ENCODE measurements at places on chromosomes 3 and 15.

GRCh38 chr3:35644451-35644850 lies 5.1 kb downstream of the ARPP21 start:
- DNase-seq = no peak

DNA sequence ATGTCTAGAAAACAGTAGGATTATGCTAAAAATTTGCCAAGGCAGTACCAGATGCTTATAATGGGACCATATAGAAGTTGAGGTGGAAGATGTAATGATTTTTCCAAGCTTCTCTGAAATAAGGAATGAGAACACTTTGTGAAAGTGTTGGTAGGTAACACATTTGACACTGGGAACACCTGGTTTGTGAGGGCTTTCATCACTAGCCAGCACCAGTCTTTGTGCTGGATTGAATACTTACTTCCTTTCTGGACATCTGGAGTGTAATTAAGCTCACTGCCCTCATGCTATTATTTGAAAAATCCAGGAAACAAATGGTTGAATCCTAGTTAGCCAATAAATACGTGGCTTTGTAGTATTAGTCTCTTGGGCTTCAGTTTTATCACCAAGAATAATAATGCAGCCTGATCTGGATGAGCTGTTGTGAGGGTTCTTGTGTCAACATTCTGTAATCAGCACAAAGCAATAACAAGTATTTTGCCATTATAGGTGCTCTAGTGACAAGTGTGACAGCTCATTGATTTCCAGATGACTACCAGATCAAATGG lies 12.9 kb downstream of the CCDC80 start:
- no peak for DNase-seq

- no peak for DNase-seq
Observed at GRCh38 chr3:52843108-52843865, 8.5 kb upstream of the MUSTN1 start.

GRCh38 chr3:96813820-96814650 lies at the start of gene EPHA6:
TSS of gene EPHA6 (plus strand) at chr3:96814594.
- peak; percentile 2 for DNase-seq

DNA sequence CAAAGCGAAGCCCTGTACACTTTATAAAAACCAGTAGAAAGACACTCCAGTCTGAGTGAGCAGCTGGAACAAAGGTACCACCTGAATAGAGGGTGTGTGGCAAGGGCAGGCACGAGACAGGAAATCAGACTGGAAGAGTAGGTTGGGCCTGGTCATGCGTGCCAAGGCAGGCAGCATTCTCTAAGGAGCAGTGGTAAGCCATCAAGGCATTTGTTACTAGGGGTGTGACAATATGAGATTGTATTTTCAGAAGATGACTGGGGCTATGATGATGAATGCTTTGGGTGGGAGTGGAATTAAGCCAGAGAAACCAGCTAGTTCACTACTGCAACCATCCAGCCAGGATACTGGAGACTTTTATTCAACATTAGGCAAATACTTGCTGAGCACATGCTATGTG lies 5.0 kb downstream of the JMJD7 start:
- DNase-seq = no peak

GRCh38 chr3:134007819-134008218 lies 21.9 kb downstream of the SLCO2A1 start:
- no peak for DNase-seq

DNA sequence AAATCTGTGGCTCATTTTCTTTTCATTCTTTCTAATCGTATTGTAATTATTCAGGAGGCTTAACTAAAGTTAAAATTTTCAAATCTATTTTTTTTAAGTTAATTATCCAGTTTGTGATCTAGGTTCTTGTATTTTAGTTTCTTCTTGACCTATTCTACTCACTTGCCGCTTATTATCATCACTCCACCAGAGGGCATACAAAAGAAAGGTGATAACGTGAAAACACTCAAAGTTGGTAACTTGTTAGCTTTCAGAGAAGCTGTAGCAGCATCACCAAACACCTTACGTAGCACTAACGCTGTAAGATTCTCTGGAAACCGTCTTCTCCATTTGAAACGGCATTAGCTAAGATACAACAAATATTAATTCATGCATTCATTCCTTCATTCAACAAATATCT lies 4.8 kb downstream of the GNB4 start:
- no peak for DNase-seq

GRCh38 chr15:52733088-52733487 lies 53.9 kb upstream of the ATOSA start:
- peak; percentile 50 for DNase-seq

GRCh38 chr3:96000966-96001365 lies 813.4 kb upstream of the EPHA6 start:
- no peak for DNase-seq

- DNase-seq = no peak
Observed at GRCh38 chr15:88571153-88571851, 24.8 kb upstream of the DET1 start.

DNA sequence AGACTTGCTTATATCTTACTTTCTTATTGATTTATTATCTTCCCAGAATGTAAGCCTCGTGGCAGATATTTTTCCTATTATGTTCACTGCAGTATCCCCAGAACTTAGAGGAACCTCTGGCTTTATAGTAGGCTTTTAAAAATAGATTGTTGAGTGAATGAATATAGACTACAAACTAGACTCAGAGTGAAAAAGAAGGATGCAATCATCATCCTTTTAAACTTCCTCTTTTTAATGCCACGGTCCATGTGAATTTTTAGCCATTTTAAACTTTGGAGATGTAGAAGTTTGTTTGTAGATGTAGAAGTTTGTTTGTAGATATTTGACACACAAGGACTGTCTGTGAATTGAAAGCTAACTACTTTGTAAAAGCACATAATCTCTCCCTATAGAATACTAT lies 7.2 kb upstream of the P2RY12 start:
- no peak for DNase-seq

DNA sequence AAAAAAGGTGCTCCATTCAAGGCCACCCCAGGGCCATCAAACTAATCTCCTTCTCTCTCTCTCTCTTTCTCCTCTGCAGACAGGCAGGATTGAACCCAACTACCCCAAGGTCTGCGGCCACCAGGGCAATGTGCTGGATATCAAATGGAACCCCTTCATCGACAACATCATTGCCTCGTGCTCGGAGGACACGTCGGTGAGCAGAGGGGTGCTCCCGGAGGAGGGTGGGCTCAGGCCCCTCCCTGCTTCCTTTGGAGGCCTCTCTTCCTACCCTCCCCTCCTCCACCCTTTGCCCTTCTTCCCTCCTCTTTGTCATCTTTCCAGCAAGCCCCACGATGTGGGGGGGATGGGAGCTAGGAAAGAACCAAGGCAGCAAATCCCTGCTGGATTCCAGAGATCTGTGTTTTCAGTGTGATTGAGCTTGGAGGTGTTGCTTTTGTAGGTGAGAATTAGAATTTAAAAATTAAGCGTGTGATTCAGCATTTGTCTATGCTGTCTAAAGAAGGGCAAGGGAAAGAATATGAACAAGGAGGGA lies 116.3 kb downstream of the CORO2B start:
- no peak for DNase-seq

DNA sequence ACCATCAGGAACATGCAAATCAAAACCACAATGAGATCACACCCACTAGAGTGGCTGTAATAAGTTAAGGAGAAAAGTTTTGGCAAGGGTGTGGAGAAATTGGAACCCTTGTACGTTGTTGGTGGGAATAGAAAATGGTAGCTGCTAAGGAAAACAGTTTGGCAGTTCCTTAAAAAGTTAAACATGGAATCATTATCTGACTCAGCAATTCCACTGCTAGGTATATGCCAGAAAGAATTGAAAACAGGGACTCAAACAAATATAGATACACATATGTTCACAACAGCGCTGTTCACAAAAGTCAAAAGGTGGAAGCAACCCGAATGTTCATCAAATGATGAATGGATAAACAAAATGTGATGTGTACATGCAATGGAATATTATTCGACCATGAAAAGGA lies 138.8 kb upstream of the ATP2B2 start:
- DNase-seq = no peak

- no peak for DNase-seq
Observed at GRCh38 chr3:151383111-151383510, 1.4 kb downstream of the P2RY12 start.

DNA sequence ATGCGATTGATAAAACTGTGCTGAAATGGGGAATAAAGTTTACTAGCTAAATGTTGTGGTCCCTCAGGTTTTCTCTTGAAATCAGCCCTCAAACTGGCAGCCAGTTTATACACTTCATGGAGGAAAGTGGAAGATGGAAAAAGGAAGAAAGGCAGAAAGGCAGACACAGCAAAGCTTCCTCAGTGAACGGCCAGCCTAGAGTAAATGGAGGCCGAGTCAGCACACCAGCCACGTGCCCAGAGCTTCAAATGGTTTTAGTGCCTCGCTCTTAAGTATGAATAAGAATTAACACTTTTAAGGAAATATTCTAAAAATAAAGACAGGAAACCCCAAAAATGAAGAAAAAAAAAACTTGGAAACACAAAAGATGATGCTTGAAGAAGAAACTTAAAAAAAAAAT lies 48.3 kb downstream of the GNB4 start:
- no peak for DNase-seq

DNA sequence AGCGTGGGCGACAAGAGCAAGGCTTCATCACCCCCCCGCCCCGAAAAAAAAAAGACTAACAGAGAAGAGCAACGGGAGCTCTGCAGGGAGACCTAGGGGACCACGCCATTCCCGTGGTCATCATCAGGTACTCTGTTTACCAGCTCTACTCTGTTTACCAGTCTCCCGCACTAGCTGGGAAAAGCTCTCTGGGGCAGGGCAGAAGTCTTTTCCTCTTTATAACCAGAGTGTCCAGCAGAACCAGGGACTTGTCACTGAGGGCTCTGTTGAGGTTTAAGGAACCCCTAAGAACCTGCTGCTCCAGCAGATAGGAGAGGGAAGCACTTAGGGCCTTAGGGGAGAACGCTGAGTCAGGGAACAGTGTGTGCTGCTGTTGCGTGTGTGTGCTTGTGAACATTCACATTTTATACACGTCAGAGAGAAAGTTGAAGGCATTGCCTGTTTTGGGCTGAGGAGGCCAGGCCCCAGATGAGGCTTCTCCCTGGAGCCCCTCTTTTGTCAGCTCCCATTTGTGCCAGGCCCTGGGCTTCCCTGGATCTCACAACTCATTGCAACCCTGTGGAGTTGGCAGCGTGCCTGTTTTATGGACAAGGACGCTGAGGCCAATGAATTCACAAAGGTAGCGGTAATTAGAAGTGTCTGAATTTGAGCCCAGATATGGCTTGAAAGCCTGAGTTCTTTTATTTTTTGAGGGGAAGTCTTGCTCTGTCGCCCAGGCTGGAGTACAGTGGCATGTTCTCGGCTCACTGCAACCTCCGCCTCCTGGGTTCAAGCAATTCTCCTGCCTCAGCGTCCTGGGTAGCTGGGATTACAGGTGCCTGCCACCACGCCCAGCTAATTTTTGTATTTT lies 24.2 kb upstream of the ERICH6 start:
- DNase-seq = no peak

DNA sequence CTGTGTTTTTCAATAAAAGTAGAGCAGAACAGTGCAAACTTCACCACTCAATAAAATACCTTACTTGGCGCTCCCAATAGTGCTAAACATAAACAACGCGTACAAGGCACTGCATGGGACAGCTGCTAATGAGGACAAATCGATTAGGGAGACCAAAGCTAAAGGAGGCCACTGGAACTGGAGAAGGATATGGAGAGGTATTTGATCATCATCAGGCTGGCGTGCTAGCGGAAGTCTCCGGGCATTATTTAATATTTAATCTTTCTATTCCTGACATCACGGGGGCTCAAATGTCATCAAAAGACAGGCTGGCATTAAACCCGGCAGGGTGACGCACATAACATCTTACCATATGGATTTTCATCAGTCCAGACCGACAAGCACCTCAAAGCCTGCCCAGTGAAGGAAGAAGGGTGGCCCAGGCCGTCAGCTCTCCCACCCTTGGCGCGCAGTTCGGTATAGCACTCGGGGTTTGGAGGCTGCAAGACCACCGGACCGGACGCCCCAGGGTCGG lies 604 bp downstream of the CCPG1 start:
- DNase-seq = no peak

DNA sequence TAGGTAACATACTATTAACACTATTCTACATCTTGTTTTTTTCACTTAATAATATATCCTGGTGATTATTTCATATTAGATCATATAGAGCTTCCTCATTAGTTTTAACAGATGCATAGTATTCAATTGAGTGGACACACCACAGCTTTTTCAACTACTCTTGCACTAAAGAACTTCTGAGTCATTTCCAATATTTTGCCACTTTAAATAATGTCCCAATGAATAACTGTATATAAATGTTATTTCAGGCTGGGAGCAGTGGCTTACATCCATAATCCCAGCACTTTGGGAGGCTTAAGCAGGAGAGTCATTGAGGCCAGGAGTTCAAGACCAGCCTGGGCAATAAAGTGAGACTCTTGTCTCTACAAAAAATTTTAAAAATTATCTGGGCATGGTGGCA lies 26.9 kb downstream of the MAP1A start:
- DNase-seq = no peak

GRCh38 chr3:121958801-121959200 lies 63.2 kb downstream of the ILDR1 start:
- DNase-seq = no peak

DNA sequence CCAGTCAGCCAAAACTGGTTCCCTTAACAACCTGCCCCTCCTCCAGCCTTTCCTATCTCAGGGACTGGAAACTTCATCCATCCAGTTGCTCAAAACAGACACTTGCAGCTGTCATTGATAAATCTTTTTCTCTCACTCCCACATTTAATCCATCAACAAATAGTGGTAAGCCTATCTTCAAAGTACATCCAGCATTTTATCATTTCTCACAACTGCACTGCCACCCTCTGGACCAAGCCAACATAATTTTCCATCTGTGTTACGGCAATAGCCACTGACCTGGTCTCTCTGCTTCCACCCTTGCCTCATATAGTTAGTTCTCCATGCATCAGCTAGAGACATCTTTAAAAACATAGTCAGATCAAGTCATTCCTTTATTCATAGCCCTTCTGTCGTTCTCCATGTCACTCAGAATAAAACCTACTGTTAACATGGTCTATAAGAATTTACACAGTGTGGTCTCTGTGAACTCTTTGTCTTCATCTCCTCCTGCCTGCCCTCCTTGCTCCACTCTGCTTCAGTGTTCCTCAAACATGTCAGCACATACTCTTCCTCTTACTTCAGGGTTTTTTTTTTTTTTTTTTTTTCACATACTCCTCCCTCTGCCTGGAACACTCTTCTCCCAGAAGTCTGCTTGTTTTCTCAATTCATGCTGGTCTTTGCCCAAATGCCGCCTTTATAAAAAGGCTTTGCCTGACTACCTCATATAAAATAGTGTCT lies 102.5 kb upstream of the COL6A5 start:
- DNase-seq = no peak

- DNase-seq = no peak
Observed at GRCh38 chr15:64287953-64288352, 68.0 kb downstream of the CSNK1G1 start.

DNA sequence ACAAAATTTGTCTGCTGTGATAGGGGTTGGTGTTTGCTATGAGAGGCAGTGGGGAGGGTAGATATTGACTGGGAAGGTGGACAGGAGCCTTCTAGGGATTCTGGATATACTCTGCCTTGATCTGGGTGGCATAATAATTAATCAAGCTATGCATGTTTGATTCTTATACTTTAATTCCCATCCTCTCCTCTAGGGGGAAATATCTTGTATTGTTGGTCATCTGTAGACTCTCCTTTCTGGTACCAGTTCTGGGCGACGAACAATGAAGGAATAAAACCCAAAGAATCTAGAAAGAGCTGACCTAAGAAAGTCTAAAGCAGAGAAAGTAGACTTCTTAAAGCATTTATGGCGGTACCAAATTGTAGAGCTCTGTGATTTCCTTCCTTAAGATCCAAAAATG lies 198.2 kb upstream of the STRIT1 start:
- DNase-seq = no peak

Data from AG09319 (cell line).